Hematopoietic multipotent progenitor cell treated with erythropoietin and hydrocortisone succinate and interleukin-3 and kit ligand, for 15 days (in vitro differentiated cells): ENCODE measurements at places on chromosomes 12 and 14.

DNA sequence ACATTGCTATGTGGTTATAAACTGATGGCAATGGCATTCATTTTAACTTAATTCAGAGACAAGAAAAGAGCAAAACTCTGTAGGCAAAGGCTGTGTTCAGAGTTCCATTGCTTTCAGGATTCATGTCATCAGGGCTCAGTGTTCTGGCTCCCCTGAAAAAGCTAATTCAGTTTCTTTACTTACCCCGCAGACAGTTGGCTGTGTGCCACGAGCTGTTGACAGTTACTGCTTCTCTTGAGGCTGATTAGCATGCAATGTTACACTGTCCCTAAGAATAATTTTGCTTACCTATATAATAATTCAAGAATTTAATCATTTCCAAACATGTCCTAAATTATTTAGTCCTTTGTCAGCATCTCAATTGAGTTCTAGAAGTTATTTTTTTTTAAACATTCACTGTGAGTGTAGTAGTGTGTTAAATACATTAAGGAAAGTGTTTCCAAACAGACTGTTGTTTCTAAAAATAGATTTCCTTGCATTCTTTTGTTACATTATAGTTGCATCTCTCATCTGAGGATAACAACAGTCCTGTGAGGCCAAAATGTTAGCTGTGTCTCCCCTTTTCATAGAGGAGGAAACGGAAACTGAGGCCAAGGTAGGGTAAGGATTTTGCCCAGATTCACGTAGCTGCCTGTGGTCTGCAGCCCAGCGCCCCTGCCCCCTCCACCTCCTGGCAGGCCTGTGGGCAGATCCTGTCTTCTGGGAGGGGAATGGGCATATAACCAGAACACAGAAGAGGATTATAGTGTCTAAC is 98.6 kb downstream of the PELI2 start:
- DNase-seq, result peak; percentile 34

- no peak for DNase-seq
Observed at GRCh38 chr14:94625353-94625635, 13.1 kb downstream of the SERPINA3 start.

DNA sequence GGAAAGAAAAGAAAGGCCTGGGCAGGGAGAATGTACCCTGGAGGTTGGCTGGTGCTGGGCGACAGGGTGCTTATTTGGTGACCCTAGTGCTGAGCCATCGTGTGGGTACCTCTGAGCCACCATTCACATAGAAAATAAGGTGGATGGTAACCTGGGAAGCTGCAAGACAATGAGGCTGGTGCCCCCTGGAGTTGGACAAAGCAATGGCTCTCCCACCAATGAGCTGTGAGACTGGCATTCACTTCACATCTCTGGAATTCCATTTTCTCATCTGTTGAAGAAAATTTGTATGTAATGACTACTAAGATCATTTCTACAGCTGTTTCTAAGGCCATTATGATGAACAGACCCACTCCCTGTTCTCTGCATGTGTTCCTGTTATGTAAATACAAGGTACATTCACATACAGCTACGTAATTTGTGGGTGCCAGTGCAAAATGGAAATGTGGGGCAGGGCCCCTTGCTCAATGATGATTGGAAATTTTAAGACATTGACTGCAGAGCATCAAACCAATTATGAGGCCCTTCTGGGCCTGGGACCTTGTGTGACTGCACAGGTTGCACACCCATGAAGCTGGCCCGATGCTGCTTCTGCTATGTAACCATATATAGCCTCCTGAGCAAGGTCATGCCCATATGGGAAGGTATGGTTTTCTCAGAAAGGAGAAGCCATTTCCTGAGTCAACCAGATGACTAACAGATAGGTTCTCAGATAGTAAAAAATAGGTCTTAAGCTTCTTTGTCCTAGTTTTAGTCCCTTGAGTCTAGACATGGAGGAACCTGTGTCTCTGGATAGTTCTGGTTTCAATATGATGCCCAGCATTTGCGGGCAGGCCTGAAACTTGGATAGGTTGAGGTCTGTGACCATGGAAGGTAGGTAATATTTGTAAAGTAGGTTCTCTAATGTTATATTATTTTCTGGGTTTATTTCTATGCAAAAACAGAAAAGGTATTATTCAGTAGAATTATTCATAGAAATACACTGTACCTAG is 63.4 kb upstream of the IGF1 start:
- no peak for DNase-seq

GRCh38 chr12:78698747-78699146 is 165.8 kb upstream of the SYT1 start:
- DNase-seq, result no peak

DNA sequence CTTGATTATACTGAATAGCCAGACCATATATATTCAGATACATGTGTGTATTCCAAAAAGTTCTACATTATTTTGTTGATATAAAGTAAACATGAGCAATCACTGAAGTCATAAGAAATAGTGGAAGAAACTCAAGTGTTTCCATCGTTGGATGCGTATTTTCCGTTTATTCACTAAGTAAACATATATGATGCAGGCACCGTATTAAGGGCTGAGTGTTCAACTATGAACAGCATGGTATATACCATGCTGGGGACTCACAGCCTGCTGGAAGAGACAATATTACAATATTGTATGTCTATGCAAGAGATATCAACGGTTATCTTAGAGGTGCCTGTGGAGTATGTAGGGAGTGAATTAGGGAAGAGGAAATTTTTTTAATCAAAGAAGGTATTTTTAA is 1.2 kb downstream of the PYROXD1 start:
- DNase-seq, result no peak

GRCh38 chr12:123085066-123085465 is 65.8 kb downstream of the PITPNM2 start:
- no peak for DNase-seq

DNA sequence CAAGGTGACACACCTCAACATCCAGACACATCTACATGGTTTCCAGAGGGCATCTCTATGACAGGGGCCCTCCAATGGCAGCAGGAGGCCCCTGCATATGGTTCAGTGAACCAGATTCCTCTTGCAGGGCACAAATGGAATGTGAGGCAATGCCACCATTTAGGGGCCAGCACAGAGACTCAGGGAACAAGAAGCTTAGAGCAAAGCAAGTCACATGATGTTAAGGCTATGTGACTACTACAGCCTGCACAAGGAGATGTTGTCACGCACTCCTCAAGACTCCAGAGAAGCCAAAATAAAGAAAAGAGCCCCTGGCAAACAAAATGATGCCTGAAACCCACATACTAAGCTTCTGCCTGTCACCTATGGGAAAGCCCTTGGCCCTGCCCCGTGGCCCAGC is 95.2 kb downstream of the RBM19 start:
- DNase-seq, result no peak

GRCh38 chr12:94250130-94250529 is 101.8 kb downstream of the PLXNC1 start:
- no peak for DNase-seq

DNA sequence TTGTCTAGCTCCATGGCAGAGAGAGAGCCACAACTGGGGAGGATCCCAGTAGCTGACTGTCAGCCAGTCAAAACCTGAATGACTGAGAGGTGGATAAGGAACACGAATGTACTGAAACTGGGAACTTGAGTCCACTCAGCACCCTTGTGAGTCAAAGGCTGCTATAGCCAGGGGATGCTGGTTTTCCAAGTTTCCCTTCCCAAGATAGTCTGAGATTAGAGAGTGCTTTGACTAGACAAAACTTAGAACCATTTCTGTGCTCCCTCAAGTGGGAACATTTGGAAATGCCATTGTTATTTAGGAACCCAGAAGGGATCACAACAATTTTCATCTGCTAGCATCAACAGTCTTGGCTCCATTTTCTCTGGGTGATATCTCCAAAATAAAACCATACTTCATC is 4.0 kb downstream of the PRKAG1 start:
- DNase-seq, result no peak

GRCh38 chr14:94342334-94342934 is 19.3 kb upstream of the SERPINA6 start:
- peak; percentile 14 for DNase-seq

GRCh38 chr12:80861641-80862378 is 75.9 kb downstream of the LIN7A start:
- DNase-seq, result no peak

DNA sequence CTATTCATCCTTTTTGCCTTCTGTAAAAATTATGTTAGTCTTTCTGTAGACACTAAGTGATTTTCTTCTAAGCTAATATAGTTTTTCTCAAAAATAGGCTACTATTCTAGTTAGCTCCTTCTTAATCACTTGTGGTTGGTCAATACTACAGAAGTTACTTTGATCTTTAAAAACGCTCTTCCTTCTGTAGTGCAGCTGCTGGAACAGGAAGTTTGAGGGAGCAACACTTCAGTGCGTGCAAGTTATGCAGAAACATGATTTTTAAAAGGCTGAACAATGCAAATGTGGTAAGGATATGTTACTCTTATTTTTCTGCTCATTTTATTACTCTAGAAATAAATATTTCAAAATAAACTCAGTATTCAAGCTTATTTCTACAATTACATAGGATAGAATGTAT is 11.1 kb upstream of the RERGL start:
- DNase-seq, result no peak

GRCh38 chr14:105491366-105491973 is 424 bp downstream of the TEDC1 start:
- peak; percentile 90 for DNase-seq

GRCh38 chr12:96400631-96401075 is 414 bp upstream of the CDK17 start:
- DNase-seq, result no peak

DNA sequence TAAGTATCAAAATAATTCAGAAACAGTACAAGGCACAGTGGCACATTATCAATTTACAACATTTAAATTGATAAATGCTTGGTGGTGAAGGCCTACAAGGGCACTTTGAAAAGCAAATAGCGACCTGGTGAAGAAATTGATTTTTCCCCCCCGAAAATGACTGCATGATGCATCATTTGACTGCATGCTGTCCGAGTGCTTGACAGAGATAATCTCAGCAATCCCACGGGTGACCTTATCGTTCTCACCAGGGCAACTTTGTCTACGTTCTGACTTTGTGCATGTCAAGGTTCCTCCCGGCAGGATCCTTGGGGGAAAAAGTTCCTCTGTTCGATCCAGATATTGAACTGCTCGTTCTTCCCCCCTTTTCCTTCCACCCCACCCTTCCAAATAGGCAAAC is 384.8 kb downstream of the EGLN3 start:
- DNase-seq, result no peak

DNA sequence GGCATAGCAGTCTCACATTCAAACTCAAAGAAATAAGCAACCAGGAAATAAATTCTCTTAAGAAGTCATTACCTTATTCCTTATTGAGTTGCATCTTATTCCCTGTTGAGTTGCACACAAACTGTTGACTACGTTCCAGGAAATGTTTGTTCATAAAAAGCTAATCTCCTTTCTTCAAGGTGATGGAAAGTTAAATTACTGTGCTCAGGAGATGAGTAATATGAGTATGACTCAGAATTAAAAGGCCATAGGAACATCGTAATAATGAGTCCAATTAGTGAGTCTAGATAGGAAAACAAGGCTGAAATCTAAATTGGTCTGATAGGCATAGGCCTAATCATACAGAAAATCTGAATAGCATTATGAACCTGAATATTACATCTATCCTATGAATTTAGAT is 203.1 kb downstream of the SLC2A13 start:
- DNase-seq, result no peak

DNA sequence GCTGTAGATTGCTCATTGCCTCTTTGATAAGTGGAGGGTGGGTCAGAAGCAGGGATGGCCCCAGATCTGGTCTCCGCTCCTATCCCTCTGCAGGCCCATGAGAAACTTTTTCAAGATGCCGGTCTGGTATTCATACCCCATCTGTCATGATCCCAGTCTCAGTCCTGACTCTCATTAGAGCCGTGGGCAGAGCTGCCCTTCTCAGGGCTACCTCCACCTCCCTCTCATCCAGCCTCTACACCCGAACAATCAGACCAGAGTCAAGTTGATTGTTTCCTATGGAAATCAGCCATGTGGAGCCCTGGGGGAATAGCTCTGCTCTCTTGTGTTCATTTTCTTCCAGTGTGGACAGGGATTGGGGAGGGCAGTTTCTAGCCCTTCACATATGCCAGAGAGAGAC is 45.8 kb downstream of the NEUROD4 start:
- no peak for DNase-seq

- DNase-seq, result no peak
Observed at GRCh38 chr14:60736494-60736893, 1.9 kb downstream of the MNAT1 start.

DNA sequence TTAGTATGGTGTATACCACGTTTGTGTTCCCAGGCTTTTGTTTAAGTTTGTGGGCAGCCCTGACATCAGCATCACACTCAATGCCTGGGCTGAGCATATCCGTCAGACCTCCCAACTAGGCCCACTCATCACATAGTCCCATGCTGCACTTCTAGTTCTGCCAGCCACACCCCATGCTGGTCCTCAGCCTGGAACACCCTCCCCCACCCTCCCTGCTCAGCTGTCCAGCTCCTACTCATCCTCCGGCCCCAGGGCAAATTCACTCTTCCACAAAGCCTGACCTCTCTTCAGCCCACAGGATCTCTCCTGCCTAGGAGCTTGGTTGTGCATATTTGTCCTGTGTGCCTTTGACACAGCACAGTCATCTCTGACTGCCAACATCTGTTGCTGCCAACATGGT is 3.9 kb upstream of the ENDOU start:
- DNase-seq, result no peak

DNA sequence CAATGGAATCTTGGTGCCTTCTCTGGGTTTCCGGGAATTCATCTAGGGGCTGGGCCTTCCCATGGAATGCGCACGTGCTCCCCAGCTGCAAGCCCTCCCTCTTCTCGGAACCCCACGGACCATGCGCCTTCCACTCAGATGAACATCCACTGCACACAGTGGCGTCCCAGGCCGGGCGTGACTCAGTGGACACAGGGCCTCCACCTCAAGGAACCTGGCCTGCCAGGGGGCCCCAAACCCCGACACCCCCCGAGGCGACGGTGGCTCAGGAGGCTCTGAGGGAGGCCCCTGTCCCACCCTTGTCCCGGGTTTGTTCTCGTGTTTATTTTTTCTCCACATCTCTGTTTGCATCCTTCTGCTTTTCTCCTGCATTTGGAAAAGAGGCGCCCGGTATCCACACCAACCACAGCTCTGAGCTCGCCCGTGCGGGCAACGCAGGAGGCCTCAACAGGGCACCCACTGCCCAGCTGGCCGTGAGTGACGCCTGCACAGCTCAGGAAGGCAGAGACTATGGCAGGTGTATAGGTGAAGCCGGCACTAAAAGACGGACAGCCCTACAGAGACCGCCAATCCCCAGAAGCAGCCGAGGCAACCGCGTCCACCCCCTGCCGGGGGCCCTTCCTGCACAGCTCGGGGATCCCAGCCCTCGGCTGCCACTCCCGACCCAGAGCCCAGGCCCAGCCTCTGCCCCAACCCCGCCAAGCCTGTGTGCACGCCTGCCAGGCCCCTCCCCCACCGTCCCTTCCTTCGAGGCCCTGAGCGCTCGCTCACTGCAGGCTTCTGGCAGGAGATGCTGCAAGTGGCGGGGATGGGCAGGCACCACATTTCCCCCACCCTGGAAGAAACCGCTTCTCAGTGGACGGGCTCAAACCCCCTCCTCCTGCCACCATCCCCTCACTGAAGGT is 23.8 kb upstream of the GALNT9 start:
- DNase-seq, result no peak
